Renal pelvis (tissue), 12 donors: ENCODE measurements at places on chromosomes 5 and 9.

DNA sequence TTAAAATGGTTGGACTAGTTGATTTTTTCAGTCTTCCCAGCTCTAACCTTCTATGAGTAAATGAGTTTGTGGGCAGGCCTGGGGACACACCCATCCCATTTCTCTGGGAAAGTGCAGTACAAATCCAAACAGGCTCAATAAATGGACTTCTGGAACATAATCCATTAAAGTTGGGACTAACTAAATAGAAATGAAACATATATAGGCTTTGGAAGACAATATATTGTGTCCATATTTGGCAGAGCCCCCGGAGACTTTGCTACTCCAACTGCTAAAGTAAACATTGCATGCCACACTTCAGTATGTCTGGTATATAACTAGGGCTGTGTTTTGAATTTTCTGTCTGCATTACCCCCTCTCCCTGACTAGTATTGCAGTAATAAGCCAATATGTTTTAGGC lies 191.4 kb upstream of the DAB2 start:
- DNase-seq = no peak

DNA sequence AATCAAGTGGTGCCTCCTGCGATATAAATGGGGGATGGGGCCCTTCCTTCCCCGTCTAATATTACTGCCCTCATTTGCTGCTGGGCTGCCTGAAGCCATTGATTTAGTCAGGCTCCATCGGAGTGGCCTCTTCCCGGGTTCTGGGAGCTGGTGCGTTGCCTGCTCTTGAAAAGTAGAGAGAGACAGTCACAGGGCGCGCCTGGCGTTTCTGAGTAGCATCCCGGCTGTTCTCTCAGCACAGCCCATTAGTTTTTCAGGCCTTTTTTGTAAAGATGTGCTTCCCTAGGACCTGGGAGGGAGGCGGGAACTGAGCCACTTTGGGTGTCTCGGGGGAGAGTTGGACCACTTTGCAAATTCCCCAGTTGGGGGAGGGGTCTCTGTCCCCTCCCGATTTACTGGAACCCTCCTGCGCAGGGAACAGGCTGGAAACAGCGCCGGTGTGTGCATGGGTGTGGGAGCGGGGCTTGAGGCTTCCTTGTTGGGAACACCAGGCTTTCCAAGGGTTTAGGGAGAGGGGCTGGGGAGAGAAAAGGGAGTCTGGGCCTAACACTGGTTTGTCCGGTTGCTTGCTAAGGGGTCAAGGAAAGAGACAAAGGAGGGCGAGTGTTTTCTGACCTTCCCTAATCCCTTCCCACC lies 4.7 kb downstream of the PRDM6 start:
- DNase-seq = no peak

GRCh38 chr9:108322326-108323098 lies 533.3 kb downstream of the ACTL7B start:
- DNase-seq = no peak

DNA sequence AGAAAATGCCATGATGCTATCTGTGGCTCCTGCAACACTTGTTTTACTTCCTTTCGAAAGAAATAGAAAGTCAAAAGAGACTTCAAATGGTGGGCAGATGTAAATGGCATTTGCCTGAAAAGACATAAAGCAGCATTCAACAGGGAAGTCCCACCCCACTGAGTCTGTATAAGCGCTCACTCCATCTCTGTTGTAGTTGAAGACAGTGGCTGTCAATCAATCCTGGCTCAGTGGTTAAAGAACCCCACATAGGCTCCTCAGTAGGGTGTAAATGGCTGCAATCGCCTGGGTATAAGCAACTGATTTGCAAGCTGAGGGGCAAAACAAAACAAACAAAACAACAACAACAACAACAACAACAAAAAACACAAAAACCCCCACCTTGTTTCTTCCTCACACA lies 158.7 kb downstream of the EFNA5 start:
- no peak for DNase-seq

DNA sequence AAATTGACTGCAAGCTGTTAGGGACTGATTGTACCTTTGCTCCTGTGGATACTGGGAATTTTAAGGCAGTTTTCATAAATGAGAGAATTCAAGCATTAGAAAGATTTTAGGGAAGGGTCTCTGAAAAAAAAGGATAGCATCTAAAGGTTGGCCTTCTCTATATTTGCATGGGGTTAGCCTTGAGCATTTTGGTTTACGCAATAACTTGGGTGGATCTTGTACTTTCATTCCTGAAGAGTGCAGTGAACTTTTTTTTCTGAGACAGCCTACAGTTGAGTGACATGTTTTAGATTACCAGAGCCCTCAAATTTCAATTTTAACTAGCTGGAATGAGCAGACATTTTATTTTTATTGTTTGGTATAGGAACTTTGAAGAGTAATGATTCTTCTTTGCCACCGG lies 91.6 kb upstream of the NR3C1 start:
- DNase-seq = no peak

- no peak for DNase-seq
These were observed 1241.3 kb downstream of the MAT2B start for GRCh38 chr5:164746723-164747122.

- DNase-seq = no peak
These were observed 411.1 kb upstream of the MPDZ start for GRCh38 chr9:13690595-13690994.

- no peak for DNase-seq
These were observed 704 bp downstream of the CCDC112 start for GRCh38 chr5:115295777-115296123.

GRCh38 chr5:139733698-139734538 lies 61.7 kb upstream of the PSD2 start:
- no peak for DNase-seq

DNA sequence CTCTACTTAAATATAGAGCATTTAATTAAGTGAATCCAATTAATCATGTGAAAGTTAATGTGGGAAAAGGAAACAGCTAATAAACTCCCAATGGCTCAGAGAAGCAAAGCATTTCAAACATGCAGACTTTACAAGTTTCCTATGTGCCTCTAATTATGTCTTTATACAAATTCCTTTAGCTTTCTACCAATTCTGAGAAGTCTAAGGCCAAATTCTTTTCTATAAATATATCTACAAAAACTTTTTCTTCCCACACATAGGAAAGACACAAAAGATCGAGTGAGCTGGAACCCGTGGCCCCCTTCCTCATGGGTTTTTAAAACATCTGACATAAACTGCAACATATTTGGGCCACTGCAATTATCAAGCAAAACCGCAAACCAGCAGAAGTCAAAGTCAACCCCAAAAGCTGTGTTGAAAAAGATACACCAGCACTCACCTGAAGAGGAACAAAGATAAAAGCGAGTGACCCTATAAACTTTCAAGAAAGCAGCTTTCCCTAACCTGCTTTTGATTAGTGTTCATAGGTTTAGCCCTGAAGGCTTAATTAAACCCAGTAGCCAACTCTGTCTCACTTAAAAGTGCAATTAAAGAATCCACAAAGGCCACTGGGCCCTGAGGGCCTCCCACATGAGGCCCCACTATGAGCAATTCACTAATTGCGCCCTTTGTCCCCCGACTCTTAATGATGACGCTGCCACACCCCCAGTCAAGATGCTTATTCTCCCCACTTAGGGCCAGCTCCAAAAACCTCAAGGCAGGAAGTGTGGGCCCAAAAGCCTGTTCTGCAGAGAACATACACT lies 12.1 kb downstream of the SEMA5A start:
- peak; percentile 50 for DNase-seq

DNA sequence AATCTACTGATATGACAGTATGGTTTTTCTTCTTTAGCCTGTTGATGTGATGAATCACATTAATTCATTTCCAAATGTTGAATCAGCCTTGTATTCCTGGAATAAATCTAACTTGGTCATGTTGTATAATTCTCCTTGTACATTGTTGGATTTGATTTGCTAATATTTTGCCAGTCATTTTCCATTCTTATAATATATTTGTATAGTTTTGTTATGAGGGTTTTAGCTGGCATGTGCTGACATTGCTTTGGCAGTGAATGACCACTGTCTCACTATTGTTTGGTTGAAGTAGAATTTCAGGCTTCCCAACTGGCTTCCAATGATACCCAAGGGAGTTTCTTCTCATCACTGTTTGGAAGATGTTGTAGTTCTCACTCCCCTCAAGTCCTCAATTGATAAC lies 983.0 kb upstream of the PTPRD start:
- no peak for DNase-seq

- DNase-seq = no peak
These were observed 119.9 kb downstream of the PAX5 start for GRCh38 chr9:36914212-36914577.

- DNase-seq = no peak
These were observed 775.6 kb downstream of the NR2F1-AS1 start for GRCh38 chr5:92805446-92805845.

DNA sequence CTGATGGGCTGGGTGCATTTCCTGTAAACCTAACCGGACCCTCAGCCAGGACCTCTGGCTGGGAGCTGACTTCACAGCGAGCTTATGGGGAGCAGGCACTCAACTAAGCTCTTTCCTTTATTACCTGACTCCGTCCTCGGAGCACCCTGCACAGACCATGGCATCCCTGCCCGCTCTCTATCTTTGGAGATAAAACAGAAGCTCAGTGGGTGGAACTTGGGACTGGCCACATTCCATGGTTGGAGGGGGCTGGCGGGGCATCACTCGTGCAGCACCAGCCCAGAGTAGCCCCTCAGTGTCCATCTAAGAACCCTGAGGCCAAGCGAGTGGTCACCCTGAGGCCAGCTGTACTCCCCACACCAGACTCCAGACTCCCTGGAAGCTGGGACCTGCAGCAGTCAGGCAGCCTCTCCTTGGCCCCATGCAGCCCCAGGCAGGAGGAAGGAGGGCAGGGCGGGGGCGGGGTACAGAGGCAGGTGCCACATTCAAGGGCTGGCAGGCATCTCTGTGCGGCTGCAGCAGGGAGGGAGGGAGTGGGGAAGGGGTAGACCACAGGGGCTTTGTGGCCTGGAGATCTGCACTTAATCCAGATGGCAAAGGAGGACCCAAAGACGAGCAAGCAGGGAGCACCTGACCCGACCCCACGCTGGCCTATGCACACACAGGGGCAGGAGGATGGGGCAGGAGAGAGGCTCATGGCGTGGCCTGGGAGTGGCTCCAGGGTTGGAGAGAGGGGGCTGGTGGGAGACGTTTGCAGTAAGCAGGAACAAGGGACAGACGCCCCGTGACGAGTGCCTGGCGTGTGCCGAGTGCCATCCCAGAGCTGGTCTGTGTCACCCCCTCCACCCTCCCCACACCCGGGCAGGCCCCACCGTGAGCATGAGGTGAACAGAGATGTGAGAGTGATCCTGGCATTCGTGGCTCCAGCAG lies 26.1 kb downstream of the GLT6D1 start:
- no peak for DNase-seq

- DNase-seq = no peak
These were observed 58.2 kb downstream of the NSUN2 start for GRCh38 chr5:6574537-6575245.

GRCh38 chr5:37355161-37355560 lies 15.7 kb downstream of the NUP155 start:
- DNase-seq = no peak

GRCh38 chr5:120769312-120769872 lies 305.3 kb downstream of the PRR16 start:
- DNase-seq = no peak

GRCh38 chr5:130066644-130067043 lies 162.4 kb downstream of the CHSY3 start:
- DNase-seq = no peak

GRCh38 chr5:177269976-177270375 lies 33.5 kb downstream of the RAB24 start:
- no peak for DNase-seq

DNA sequence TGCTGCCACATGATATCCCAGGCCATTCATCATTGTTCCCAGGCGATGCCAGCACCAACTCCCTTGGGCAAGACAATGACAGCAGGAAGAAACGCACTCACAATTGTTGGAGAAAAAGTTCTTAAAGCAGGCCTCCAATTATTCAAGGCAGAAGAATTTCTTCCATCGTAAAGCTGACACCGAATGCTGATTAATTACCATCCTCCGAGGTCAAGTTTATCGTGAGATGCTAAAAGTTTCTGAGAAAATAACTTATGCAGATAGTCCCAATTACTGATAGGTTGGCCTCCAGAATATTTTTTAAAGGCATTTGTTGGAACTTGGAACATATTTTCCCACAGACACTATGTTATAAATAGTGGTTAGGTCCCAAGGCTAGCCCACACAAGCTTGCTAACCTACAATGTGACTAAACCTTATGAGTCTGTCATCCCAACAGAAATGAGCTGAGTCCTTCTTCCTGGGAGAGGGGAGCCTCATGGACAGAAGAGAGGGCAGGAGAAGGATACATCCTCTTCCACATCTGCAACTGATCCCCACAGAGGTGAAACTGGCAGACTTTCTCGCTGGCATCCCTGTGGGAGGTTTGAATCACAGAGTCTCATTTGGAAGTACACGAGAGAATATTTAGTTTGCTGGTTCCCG lies 202.4 kb upstream of the TBC1D2 start:
- DNase-seq = peak; percentile 79

DNA sequence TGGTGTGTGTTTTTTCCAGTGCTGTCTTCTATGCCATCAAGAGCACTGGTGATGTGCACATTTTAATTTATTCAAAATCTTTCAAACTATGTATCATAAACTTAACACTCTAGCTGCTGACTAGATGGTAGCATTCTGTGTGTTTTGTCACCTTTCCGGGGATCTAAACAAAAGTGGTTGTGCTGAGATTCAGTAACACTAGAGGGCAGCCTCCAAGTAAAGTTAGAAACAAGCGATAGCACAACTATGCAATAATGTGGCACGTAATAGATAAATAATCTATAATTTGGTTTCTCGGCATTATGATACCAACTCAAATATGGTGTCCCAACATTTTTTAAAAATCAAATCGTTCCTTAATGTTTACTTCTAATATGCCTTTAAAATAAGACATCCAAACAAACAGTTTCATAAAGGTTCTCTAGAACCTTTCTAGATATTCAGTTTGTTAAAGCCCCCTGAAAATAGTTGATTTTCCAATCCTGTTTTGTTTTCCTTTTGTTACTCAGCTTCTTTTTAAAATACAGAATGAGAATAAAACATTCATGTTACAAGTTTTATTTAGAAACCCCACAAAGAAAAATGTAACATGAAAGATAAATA lies 16.9 kb downstream of the SEMA6A start:
- no peak for DNase-seq

DNA sequence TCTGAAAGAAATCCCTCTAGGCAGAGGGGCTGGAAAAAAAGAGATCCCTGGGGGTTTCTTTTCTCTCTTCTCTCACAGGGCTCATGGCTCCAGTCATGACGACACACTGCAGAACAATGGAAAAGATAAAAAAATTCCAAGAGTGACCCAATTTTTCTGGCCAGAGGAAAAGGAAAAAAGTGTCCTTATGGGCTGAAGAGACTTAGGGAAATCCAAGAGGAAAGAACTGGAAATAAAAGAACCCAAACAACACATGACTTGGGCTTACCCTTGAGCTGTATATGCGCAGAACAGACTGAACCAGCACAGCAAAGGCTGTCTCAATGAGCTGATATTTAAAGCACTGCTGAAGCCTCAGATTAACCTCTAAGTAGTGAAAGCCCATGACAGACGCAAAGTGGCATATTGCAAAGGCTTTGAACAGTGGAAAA lies 102.4 kb downstream of the SMIM23 start:
- no peak for DNase-seq

- DNase-seq = no peak
These were observed 222.4 kb downstream of the CTNND2 start for GRCh38 chr5:11681796-11682195.
